ENCODE measurements at places on chromosomes 11 and 22.

- no peak for DNase-seq
Observed at GRCh38 chr11:838441-839279, 3.7 kb downstream of the POLR2L start.

DNA sequence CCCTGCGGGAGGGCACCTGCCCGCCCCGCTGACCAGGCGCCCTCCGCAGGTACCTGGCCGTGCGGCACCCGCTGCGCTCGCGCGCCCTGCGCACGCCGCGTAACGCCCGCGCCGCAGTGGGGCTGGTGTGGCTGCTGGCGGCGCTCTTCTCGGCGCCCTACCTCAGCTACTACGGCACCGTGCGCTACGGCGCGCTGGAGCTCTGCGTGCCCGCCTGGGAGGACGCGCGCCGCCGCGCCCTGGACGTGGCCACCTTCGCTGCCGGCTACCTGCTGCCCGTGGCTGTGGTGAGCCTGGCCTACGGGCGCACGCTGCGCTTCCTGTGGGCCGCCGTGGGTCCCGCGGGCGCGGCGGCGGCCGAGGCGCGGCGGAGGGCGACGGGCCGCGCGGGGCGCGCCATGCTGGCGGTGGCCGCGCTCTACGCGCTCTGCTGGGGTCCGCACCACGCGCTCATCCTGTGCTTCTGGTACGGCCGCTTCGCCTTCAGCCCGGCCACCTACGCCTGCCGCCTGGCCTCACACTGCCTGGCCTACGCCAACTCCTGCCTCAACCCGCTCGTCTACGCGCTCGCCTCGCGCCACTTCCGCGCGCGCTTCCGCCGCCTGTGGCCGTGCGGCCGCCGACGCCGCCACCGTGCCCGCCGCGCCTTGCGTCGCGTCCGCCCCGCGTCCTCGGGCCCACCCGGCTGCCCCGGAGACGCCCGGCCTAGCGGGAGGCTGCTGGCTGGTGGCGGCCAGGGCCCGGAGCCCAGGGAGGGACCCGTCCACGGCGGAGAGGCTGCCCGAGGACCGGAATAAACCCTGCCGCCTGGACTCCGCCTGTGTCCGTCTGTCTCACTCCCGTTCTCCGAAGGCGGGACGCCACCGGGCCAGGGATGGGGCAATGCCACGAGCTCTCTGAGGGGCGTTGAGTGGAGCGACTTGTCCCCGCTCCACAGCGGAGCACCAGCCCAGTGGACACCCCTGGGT is 1.8 kb downstream of the GALR3 start:
- DNase-seq: no peak

GRCh38 chr22:42068291-42068690 is 2.3 kb downstream of the NAGA start:
- no peak for DNase-seq

DNA sequence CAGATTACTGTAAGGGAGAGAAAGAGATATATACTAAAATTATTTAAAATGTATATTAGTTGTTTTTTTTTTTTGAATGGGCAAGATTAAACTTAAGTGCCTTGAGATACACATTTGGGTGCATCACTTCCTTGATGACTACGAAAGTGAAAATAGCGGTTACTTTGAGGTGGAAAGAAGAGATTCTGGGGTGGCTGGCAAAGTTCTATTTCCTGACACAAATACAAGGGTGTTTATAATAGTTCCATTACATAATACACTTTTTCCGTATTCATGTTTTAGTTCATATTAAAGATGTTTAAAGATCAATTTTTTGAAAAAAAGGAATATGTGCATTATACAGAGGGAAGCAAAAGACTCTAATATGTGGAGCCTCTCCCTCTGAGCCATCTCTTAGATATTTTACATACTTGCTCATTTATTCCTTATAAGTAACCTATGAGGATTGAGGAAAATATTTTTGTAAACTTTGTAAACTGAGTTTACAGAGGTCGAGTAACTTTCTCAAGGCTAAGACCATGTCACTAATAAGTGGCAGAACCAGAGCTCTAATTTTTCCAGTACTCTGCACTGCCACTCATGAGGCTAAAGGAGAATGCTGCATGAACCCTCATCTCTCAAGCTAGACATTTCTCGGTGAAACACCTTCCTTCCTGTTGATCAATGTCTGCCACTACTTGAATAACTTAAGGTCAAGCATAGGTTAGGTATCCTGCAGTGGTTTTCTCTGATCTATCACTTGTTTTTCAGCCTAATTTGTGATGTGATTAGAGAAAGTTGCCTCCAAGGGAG is 58.6 kb downstream of the DDIAS start:
- no peak for DNase-seq

DNA sequence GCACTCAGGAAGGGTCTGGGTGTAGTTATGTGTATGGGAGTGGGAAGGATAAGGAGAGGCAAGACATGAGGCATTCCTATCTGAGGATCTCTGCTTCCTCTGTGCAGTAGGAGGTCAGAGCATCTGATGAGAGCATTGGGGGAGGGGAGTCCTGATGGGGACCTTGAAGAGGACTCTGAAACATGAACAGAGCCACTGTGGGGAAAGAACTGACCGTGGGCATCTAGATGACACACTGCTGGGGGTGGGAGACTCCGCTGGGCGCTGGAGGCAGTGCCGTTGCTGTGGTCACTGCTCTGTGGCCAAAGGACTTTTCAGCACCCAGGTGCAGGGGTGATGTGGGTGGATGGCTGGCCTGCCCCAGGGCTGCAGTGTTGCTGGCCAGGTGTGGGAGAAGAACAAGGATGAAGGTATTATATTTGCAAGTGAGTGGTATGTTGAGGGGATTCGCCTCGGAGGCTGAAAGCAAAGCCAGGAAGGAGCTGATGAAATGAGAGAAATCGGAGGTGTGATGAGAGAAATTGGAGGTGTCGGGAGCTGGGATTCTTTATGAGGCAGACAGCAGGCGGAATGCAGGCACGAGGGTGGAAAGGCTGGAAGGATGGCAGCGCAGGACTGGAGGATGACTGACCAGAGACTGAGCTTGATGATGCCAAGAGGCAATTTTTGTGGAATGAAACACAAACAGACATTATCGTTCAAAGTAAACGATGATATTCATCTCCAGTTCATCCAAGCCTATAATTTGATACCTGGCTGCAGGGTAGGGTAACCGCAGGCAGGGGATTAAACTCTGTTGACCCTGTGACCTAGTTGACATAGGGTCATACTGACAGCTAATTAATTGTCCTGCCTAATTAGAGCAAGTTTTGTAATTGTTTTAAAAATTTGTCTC is 19.4 kb upstream of the TMPRSS4 start:
- DNase-seq: no peak

- DNase-seq: no peak
Observed at GRCh38 chr11:1085440-1086170, 10.9 kb downstream of the MUC2 start.

GRCh38 chr11:87740451-87740850 is 434.8 kb downstream of the RAB38 start:
- DNase-seq: no peak

DNA sequence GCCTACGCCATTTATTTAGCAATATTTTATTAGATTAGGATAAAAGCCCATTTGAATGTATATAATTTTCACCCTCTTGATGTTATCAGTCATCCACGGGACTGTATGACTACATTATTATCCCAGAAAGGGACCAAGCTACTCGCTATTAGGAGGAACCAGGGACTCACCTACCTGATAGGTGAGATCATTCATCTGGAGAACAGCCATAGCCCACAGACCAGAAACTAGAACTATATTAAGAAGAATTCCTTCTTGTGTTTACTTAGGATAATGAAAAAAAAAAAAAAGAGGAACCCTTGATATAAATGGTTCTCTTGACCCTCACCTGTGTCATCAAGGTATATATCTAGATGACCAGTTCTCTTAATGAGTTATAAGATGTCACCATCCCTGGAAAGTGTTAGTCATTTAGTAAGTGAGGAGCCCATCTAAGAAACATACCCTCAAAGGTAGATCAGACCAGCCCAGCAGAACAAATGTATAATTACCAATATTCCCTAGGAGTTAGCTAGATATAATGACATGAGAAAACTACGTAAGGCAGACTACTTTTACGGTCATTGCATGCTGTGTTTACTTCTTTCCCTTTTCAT is 8.0 kb downstream of the SIK3 start:
- no peak for DNase-seq
